ENCODE measurements at places on chromosomes 3 and 15. TPM values are rescaled to one million over a fixed set of nuclear protein-coding genes. Genes with fewer than 3 reads are reported as not detected.

- no peaks in the 10 kb centered on the region for H3K27me3 ChIP-seq
- H3K4me1 ChIP-seq = no peaks in the 10 kb centered on the region
- H3K36me3 ChIP-seq = peaks cover 48% of the 10 kb centered on the region
- no peak overlapping the region for H3K27ac ChIP-seq
Observed at GRCh38 chr3:128814060-128814459, 65.4 kb upstream of the ACAD9 start.

DNA sequence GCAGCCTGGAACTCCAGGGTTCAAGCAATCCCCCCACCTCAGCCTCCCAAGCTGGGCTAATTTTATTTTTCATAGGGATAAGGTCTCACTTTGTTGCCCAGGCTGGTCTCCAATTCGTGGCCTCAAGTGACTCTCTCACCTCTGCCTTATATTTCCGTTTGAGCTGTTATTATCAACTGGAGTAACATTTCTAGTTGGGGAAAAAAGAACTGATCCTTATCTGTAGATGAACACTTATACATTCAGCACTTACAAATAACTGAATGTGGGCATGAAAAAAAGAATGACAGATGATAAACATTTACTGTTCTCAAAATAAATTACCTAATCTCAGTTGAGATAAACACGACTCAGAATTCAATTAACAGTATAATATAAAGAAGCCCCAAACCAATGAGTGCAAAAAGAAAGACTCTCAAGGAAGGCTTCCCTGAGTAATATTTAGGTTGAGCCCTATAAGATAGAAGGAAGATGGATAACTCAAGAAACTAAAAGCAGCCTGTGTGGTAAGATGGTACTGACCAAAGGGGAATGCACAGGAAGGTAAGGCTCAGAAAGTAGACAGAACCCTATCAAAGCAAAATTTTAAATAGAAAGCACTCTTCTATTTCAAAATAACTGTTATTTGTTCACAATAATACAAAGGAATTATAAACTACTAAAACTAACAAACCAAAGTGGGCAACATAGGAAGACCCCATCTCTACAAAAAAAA lies 11.8 kb downstream of the UBE3A start:
- H3K27ac ChIP-seq = no peak overlapping the region
- peaks cover 37% of the 10 kb centered on the region for H3K4me1 ChIP-seq
- H3K27me3 ChIP-seq = no peaks in the 10 kb centered on the region
- DNase-seq = no peak

DNA sequence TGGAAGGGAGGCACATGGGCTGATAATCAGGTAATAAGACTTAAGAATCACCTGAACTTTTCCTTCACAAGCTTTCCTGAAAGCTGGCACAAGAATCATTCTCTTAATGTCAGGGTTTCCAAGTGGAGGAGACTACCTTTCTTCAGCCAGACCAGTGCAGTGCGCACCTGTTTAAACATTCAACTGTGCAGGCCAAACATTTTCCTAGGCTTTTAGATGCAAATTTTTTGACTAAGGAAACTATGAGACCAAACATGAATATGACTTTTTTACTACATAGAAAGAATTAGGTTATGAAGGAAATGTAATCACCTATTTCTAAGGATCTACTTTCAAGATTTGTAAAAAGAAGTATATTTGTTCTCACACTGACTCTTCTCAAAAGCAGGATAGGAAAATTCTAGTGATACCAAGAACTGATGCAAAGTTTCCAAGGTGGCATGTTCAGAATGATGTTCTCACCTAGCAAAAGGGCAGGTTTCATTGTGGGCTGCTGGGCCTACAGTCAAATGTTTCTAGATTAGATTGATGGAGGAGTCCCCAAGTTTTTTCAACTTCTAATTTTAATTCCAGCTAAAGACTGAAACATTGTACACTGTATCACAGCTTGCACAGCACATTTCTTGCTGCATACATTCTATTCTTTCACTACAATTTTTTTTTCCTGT lies 339.1 kb downstream of the TIGIT start:
- no peak overlapping the region for H3K4me3 ChIP-seq
- H3K27ac ChIP-seq = no peak overlapping the region
- H3K4me1 ChIP-seq = no peaks in the 10 kb centered on the region

BOC gene
- total RNA-seq = 0.98 TPM

GRCh38 chr15:66846031-66846430 lies 144.0 kb downstream of the SMAD6 start:
- DNase-seq = no peak
- no peak overlapping the region for H3K4me3 ChIP-seq
- peaks cover 5% of the 10 kb centered on the region for H3K27me3 ChIP-seq
- no peak overlapping the region for H3K27ac ChIP-seq

GRCh38 chr3:127458696-127459604 lies 131.6 kb downstream of the TPRA1 start:
- DNase-seq = no peak
- H3K27ac ChIP-seq = no peak overlapping the region
- H3K4me1 ChIP-seq = no peaks in the 10 kb centered on the region
- H3K4me3 ChIP-seq = no peak overlapping the region

DNA sequence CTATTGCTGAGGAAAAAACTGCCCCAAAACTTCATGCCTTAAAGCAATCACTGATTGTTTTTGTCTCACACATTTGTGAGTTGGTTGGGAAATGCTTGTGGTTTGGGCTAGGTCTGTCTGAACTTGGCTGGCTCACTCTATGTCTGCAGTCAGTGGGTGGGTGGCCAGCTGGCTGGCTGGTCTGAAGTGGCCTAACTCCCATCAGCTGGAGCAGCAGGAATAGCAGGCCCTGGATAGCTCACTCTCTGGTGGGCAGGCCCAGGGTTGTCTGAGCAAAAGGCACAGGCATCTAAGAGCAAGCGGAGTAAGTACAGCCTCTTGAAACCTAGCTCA lies 37.7 kb upstream of the PRR20G start:
- H3K27ac ChIP-seq = no peak overlapping the region
- H3K36me3 ChIP-seq = no peaks in the 10 kb centered on the region

HTR3E gene
- not detected for total RNA-seq

WWTR1 gene
- total RNA-seq = 0.19 TPM

ARPP21 gene
- total RNA-seq = not detected

TMEM44 gene
- total RNA-seq = 0.86 TPM

GRCh38 chr3:143200001-143200924 lies 80.7 kb downstream of the CHST2 start:
- no peaks in the 10 kb centered on the region for H3K27me3 ChIP-seq
- no peaks in the 10 kb centered on the region for H3K4me1 ChIP-seq
- H3K4me3 ChIP-seq = no peak overlapping the region
- no peak overlapping the region for H3K27ac ChIP-seq
- no peak for DNase-seq

- no peaks in the 10 kb centered on the region for H3K27me3 ChIP-seq
- DNase-seq = no peak
- no peak overlapping the region for H3K4me3 ChIP-seq
- peaks cover 21% of the 10 kb centered on the region for H3K4me1 ChIP-seq
- H3K36me3 ChIP-seq = no peaks in the 10 kb centered on the region
Observed at GRCh38 chr3:50342813-50343633, 2.4 kb upstream of the RASSF1 start.
